ENCODE measurements at places on chromosomes 13 and 19.

DNA sequence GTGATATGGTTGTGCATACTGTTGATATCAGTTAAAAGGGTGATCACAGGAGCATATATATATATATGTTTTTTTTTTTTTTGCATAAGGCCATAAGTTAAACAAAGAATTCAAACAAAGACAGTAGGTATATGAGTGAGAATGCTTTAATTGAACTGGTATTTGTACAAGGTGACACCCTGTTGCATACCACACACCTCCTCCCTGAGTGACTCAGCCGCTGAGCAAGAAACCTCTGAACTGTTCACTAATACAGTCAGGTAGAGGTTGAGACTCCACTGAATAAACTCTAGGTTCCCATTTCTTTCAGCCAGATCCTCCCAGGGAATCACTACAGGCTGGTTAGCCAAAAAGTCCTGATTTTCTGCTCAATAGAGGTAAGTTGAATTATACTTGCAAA lies at the start of gene SCEL:
Gene SCEL, plus strand, starts transcription at position 259 of the 400 bp plus-strand sequence. CDS start 20,170 bp downstream, outside the sequence.
- DNase-seq = no peak

DNA sequence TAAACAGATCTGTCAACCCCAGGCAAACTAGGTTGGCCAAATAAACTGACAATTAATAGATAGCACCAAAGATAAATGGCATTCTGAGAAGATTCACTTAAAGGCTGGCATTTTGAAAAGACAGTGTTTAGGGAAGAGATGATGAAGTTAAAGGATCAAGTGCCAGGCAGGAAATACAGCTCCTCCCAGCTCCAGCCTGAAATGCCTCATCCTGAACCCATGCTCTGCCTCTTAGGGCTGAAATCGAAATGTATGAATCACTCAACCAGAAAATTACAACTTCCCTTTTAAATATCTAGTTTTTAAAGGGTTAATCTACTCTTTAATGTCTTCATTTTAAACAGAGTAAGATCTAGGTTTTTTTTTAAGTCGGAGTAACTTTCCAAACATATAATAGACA lies 171.2 kb upstream of the UBL3 start:
- DNase-seq = no peak

- no peak for DNase-seq
Measured at GRCh38 chr19:42078538-42079275, 2.7 kb downstream of the ZNF574 start.

DNA sequence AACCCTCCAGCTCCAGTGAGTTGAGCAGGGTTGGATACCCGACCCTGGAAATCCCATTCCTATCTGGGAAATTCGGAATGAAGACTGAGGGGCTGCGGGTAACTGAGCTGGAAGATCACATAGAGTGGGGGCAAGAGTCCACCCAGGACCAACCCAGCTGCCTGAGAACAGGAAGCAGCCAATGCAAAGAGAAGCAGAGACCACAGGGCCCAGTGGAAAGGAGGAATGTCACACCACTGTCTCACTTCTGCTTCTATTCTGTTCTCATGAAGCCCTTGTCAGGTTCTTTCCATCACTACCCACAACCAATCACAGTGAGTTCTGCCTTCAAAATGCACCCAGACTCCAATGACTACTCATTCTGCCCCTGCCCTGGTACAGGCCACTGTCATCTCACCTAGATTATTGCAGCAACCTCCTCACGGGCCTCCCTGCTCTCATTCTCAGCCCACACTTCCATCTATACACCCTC lies 15.3 kb downstream of the DYRK1B start:
- DNase-seq = no peak

GRCh38 chr13:28574617-28575142 lies 79.8 kb upstream of the FLT1 start:
- peak; percentile 65 for DNase-seq

DNA sequence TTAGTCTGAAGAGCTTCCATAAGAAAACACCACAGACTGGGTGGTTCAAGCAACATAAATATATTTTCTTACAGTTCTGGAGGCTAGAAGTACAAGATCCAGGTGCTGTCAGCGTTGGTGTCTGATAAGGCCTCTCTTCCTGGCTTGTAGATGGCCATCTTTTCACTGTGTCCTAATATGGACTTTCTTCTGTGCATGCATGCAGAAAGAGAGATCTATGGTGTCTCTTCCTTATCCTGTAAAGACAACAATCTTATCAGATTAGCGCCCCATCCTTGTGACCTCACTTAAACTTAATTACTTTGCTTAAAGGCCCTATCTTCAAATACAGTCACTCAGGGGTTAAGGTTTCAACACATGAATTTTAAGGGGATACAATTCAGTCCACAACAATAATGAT lies 14.1 kb upstream of the NDFIP2 start:
- no peak for DNase-seq

DNA sequence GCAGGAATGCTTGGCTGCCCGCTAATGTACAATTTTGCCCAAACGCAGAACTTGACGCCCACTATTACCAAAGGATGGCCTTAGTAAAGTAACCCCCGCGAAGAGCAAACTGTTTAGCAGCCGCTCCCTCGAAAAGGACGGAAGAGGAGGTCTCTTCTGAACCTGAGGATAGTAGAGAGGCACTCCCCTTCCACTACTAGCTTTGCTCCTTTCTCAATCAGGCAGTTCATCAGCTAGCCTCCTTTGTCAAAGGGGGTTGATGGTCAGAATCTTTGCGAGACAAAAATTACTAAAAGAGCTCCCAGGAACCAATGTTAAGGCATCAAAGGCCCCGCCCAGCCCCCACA lies 534 bp downstream of the CAB39L start:
- DNase-seq = no peak

- no peak for DNase-seq
Measured at GRCh38 chr19:10881403-10882107, 10.2 kb downstream of the CARM1 start.

DNA sequence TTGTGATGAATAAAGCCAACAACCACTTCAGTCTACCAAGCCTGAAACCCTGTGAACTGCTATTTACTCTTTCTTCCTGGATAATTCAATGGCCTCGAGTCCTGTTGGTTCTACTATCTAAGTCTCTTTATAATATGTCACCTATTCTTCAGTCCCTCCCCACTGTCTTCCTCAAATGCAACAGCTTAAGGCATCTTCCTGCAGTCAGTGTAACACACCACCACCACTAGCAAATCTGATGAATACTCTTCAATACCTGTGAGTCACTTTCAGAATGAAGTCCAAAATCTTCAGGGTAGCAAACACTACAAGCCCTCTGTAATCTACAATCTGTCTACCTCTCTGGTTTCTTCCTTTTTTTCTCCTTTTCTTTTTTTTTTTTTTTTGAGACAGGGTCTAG lies 32.9 kb downstream of the ZDHHC20 start:
- DNase-seq = no peak

GRCh38 chr13:100594731-100595130 lies 6.1 kb upstream of the GGACT start:
- peak; percentile 38 for DNase-seq

- DNase-seq = no peak
Measured at GRCh38 chr13:37429976-37430375, 168.6 kb downstream of the POSTN start.

DNA sequence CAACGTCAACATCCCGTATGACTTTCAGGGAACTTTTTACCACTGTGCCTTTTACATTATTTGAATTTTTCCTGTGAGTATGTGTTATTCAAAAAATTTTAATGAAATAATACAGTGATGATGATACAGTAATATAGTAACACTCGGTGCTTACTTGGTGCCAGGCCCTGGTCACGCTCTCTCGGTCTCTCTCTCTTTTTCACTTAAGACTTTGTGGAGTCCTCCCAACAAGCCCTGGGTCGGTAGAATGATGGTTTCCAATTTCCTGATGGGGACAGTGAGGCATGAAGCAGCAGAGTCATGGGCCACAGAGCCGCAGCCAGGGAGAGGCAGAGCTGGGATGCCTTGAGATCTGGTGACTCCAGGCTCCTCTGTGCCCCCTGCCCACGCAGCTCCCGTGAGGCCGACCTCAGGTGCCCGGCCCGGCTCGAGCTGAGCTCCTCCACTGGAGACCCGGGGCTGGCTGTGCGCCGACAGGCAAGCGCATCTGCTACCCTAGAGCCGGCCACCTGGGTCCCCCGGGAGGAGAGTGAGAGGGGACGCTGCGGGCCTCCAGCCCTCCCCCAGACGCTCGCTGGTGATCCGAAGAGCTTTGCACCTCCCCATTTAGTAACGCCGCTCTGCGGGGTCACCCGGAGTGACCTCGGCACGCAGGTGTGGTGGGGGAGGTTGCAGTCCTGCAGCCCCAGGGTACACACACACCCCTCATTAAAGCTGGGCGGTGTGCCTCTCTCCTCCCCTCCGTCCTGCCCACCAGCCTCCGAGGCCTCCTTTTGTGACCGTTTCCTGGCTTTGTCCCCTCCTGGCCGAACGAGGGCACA lies 4.4 kb upstream of the SBK3 start:
- peak; percentile 40 for DNase-seq

- DNase-seq = no peak
Measured at GRCh38 chr19:15902254-15902653, 4.4 kb upstream of the CYP4F2 start.

DNA sequence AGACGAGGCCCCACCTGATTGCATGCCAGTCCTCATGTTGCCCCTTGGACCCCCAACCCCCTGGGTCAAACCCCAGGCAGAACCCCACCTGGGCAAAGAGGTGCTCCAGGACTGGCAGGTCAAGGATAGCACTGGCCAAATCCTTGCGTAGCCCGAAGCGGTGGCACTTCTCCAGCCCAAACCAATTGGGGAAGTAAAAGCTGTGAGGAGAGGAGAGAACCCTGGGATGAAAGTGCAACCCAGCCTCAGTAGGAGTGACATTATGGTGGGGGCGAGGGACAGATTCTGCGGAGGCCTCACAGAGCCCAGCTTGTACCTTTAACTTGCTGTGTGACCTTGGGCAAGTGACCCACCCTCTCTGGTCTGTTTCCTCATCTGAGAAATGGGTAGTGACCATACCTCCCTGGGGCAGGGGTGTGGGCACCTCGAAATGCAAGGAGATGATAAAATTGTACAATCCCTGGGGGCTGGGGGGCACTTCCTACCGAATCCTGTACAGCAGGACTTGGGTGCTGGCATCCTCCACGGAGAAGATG lies 4.4 kb downstream of the JAK3 start:
- no peak for DNase-seq

- DNase-seq = no peak
Measured at GRCh38 chr13:39773833-39774232, 118.4 kb downstream of the COG6 start.

- no peak for DNase-seq
Measured at GRCh38 chr13:49348751-49349150, 95.1 kb downstream of the CAB39L start.

GRCh38 chr13:45464141-45464686 lies 525 bp upstream of the COG3 start:
- peak; percentile 27 for DNase-seq

- DNase-seq = peak; percentile 67
Measured at GRCh38 chr19:48400018-48400742, 6.7 kb downstream of the GRIN2D start.

DNA sequence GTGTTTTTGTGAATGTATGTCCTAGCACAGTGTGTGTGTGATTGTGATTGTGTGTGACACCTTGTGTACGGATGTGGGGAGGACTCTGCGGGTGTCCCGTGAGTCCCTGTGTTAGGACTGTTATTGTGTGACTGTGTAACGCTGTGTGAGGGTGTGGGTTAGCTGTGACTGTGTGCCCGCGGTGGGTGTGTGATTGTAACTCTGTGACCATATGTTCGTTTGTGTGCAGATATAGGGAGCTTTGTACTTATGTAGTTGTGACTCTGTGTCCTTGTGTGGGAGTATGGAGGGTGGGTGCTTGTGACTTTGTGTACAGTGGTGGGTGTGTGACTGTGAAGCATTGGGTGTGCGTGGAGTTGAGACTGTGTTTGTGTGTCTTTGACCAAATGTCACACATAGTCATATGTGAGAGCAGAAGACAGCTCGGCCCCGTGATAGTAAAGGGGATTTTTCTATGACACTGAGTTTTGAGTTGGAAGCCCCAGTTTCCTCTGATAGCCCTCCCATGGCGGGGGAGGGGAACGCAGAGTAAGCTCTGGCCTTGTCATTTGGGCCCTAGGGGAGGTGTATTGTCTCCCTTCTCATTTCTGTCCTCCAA lies 949 bp upstream of the ZNF260 start:
- no peak for DNase-seq

DNA sequence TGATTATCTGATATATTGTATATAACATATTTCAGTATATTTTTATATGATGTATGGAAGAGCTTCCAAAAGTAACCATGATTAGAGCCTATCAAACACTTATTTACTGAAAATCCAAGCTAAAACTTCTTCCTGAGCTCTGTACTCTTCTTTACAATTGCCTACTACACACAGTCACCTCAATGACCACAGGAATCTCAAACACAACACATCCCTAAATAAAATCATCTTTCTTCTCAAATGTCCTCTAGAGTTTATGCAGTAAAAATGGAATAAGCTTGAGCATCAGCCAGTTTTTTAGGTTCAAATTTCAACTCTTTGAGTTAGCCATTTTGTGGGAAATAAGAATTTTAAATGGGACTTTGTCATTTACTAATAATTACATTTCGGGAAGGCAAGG lies 102.6 kb upstream of the FNDC3A start:
- DNase-seq = no peak

DNA sequence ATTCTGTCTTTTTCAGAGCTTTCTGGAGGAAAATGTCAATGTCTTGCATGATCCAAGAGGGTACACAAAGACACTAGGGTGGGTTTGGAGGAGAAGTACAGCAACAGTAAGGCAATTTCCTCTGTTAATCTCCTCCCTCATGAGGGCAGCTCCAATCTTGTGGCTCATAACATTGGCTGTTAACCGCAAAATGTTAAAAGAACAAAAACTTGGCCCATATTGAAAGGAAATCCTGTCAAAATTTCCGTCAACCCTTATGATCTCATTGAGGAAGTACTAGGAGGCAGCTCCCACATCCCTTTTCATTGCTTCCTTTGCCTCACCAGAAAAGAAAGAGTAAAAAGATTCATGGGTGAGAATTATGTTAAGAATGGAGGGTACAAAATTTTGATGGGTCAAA lies 11.6 kb downstream of the OXGR1 start:
- no peak for DNase-seq

- DNase-seq = no peak
Measured at GRCh38 chr19:13505761-13506470, 363 bp downstream of the CACNA1A start.

GRCh38 chr13:40170982-40171381 lies 495.5 kb downstream of the FOXO1 start:
- DNase-seq = no peak

DNA sequence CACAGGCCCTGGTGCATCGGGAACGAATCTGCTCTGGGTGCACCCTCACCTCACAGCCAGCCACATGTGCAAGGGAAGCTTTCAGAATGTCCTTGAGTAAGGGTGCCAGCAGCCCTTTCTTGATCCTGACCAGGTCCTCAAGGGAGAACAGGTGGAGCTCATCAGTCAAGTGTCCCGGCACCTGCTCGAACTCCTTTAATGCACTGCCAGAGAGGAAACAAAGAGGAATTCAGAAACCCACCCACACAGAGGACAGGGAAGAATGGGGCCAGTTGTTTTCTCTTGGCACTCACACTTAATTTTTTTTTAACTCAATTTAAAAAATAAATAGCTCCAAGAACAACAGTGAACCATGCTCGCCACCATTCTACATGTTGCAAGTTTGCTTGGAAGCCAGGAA lies 41.7 kb downstream of the RUBCNL start:
- no peak for DNase-seq

- DNase-seq = no peak
Measured at GRCh38 chr19:21398851-21399250, 1.9 kb downstream of the ZNF493 start.

GRCh38 chr19:18487576-18488402 lies 34.1 kb downstream of the ELL start:
- no peak for DNase-seq

Data from colonic mucosa (tissue), 4 donors.